ENCODE measurements at places on chromosomes 13 and 19.
A peak's percentile ranks its signal among the peaks of the same experiment; 100 is the strongest.

DNA sequence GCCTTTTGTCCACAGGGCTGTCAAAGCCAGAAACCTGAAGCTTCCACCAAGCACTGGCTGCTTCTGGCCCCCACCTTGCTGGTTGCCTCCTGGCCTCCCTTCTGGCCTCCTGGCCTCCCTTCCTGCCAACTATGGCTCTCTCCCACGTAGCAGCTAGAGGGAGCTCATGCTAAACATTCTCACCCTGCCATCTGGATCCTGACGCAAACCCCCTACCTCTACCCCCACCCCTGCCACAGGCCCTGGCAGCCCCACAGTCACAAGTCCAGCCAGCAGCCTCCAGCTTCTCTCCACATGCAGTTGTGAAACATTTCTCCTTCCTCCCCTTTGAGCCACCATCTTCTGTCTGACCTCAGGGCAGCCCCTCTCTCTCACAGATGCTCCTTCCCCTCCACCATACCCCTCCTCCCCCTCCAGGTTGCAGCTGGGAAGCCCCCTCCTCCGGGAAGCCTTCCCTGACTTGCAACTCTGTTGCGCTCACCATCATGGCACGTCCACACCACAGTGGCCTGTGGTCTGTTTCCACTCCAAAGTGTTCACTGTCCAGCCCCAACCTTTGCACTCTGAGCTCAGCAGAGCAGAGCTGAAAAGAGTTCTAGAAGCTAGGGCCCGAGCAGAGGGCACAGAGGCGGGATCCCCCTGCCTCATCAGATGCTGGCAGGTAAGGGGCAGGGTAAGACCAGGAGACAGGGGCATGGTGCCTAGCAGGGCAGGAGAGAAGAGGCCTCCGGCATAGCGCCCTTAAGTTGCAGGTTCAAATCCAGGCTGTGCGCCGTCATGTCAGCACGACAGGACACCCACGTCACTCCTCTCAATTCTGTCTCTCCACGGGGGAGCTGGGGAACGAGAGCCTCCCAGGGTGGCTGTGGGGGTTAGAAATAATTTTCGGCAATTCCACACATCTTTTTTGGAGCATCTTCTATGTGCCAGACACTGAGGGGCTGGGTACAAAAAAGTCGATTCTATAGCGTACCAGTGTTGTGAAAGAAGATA, 7.3 kb downstream of the ADGRL1 start:
- DNase-seq: no peak

GRCh38 chr13:34258646-34259386, 440.9 kb downstream of the RFC3 start:
- no peak for DNase-seq

DNA sequence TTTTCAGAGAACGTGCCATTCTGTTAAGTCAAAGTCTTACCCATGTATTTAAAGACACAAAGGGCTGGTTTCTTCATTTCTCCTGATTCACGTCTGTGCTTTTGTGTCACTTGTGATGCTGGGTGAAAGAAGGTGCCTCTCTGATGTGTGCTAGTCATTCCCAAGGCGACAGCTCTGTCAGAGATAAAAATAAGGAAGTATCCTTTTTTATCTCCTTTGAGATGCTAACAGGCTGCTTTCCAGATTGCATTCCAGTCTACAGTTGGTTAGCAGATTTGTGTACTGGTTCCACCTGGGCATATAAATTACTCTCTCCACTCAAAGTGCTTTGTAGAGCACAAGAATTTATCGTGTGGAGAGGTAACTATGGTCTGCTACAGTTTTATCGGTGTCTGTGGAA, 33.5 kb upstream of the DCT start:
- DNase-seq: no peak

DNA sequence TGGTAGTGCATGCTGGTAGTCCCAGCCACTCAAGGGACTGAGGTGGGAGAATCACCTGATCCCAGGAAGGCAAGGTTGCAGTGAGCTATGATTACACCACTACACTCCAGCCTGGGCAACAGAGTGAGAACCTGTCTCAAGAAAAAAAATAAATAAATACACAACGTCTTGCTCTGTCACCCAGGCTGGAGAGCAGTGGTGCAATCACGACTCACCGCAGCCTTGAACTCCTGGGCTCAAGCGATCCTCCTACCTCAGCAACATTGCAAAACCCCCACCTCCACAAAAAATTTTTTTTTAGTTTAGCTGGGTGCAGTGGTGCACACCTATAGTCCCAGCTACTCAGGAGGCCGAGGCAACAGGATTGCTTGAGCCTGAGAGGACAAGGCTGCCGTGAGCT, 8.8 kb downstream of the TPM4 start:
- no peak for DNase-seq

DNA sequence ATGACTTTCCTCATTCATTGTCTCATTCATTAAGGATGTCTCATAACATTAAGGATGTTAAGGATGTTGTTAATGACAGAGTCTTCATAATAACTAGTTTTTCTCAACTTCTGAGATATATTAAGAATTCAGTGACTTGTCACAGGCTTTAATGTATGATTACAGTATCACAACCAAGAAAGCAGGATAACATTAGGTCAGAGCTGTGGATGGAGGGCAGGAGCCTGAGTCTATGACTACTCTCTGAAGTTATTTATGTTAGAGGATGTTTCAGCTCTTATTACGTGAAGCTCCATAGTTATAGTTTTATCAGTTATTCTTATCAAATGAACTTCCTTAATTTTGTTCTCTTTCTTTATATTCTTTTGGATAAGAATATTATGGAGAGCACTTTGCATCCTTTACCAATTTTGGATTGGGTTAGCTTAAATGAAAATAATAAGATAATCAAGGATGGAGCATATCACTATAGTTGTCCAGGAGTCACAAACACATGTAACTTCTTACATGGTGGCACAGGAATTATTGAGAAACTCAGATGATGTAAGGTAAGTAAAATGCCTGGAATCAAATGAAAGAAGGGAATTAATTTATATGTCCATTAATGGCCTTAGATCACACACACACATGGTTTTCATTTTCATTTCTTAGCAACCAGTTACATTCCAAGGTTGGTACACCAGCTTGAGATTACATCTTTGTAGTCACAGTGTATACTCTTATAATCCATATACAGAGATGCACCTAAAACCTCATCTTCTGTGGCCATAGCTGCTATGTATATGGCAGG, 57.0 kb downstream of the SLC10A2 start:
- no peak for DNase-seq

DNA sequence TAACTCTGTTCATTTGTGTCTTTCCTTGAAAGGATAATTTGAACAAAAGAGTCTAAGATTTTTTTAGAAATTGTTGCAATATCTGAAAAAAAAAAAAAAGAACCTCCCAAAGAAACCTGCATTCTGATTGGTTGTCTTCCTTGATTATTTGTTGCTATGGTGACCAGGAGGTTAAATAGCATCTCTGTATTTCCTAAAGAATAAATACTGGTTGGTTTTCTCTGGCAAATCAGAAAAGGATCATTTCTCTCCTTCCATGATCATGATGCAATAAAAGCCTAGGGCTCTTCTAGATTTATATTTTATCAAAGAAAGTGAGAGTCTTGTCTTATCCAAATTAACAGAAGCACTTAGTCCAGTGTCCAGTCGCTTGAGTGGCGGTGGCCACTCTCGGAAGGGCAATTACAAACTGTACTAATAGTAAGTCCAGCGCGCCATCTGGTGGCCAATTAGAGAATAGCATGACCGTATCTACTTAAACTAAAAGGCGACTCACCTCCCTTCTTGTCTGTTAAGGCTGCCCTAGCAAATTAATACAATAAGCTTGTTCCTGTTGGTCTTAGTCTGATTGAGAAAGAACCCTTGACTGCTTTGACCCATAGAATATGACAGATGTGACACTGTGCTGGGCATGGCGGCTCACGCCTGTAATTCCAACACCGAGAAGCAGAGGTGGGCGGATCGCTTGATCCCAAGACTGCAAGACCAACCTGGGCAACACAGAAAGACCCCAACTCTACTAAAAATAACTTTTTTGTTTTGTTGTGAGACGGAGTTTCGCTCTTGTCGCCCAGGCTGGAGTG, 47.0 kb upstream of the PNMA8B start:
- DNase-seq: peak; percentile 80

GRCh38 chr13:103238441-103238840, 172.2 kb upstream of the SLC10A2 start:
- no peak for DNase-seq

DNA sequence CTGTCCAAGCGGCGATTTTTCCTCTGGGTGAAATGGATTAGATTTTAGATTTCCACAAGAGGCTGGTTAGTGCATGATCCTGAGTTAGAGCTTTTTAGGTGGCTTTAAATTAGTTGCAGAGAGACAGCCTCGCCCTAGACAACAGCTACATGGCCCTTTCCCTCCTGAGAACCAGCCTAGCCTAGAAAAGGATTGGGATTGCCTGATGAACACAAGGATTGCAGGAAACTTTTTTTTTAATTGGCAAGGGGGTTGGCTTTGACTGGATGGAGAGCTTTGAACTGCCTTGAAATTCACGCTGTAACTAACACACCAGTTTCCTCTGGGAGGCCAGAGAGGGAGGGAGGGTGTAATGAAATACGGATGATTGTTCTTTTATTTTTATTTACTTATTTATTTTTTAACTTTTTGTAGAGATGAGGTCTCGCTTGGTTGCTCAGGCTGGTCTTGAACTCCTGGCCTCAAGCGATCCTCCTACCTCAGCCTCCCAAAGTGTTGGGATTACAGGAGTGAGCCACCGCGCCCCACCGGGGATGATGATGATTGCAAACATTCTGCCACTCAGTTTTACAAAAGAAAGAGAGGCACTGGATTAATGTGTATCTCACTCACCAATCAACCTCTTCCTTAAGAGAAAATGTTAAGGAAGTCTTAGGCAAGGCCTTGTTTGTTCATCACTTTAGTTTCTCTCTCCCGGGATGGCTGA, 1.9 kb downstream of the LDLR start:
- DNase-seq: no peak

- no peak for DNase-seq
Measured at GRCh38 chr13:33394294-33394932, 108.9 kb upstream of the STARD13 start.

- no peak for DNase-seq
Measured at GRCh38 chr13:71149046-71149445, 718.0 kb downstream of the DACH1 start.

GRCh38 chr19:49809941-49810389, 3.1 kb downstream of the FUZ start:
- no peak for DNase-seq

GRCh38 chr19:35416331-35416730, 31.7 kb upstream of the FFAR2 start:
- no peak for DNase-seq

- DNase-seq: no peak
Measured at GRCh38 chr13:91318886-91319285, 28.6 kb upstream of the MIR17HG start.

- DNase-seq: peak; percentile 81
Measured at GRCh38 chr19:13588957-13589833, 82.9 kb upstream of the CACNA1A start.

- DNase-seq: no peak
Measured at GRCh38 chr19:11091703-11092153, 2.5 kb downstream of the LDLR start.

- no peak for DNase-seq
Measured at GRCh38 chr13:107079423-107080049, 511.6 kb upstream of the ARGLU1 start.

GRCh38 chr19:47445937-47446402, 25.7 kb downstream of the SLC8A2 start:
- DNase-seq: no peak

GRCh38 chr13:95003019-95003813, 290.9 kb upstream of the SOX21 start:
- no peak for DNase-seq

DNA sequence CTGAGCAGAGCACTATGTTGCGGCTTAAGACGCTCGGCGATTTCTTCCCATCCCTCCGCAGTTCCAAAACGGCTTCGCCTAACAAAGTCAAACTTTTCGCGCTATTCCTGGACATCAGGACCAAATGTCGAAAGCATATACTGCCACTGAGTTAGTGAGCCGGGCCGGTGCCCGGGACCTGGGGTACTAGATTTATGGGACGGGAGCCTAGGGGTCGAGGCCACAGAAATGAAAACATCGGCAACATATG, 699 bp downstream of the RCBTB2 start:
- DNase-seq: no peak

GRCh38 chr19:41861116-41861768, 1.2 kb downstream of the RPS19 start:
- no peak for DNase-seq

DNA sequence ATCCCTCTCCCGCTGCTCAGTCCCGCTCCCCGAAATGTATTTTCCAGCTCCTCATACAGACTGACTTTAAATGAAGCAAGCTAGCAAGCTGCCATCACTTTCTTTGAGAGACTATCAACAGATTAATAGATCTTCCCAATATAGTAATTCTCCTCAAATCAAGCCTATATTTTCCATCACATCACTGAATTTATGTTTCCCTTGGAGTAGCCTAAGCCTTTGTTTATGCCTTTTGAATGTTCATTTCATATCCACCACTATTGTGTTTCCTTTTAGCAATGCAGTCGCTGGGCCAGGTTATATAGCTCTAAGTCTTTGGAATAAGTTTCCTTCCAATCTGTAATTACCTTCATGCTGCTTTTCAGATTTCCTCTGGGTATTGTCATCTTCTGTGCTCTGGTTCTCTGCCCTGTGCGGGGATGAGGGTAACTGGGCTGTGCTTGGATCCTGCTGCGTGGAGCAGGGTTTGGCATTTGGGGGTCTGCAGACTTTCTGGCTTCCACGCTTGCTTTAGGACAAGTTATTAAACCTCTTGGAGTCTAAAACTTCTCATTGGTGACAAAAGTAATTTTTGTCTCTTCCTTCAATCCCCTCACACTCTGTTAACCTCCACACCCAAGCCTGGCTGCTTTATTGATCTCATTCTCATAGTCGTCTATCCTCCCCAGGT, 256.9 kb downstream of the DLEU7 start:
- no peak for DNase-seq

- no peak for DNase-seq
Measured at GRCh38 chr13:104567114-104567513, 1500.9 kb upstream of the SLC10A2 start.

GRCh38 chr19:32830231-32831014, 39.1 kb downstream of the SLC7A9 start:
- DNase-seq: no peak

GRCh38 chr13:71156550-71156949, 710.5 kb downstream of the DACH1 start:
- no peak for DNase-seq

Measured in left forelimb (tissue), 1 donor.